ENCODE measurements at places on chromosomes 4 and X.

GRCh38 chr4:13910556-13910955, 283.0 kb upstream of the BOD1L1 start:
- H3K27ac ChIP-seq: no peak overlapping the region
- peaks cover 9% of the 10 kb centered on the region for H3K27me3 ChIP-seq
- H3K36me3 ChIP-seq: no peaks in the 10 kb centered on the region
- no peak overlapping the region for H3K4me3 ChIP-seq
- DNase-seq: no peak

GRCh38 chrX:104270916-104271512, 16.3 kb upstream of the ESX1 start:
- H3K27me3 ChIP-seq: no peaks in the 10 kb centered on the region
- no peak overlapping the region for H3K27ac ChIP-seq
- H3K36me3 ChIP-seq: no peaks in the 10 kb centered on the region
- DNase-seq: no peak
- peaks cover 7% of the 10 kb centered on the region for H3K4me1 ChIP-seq

DNA sequence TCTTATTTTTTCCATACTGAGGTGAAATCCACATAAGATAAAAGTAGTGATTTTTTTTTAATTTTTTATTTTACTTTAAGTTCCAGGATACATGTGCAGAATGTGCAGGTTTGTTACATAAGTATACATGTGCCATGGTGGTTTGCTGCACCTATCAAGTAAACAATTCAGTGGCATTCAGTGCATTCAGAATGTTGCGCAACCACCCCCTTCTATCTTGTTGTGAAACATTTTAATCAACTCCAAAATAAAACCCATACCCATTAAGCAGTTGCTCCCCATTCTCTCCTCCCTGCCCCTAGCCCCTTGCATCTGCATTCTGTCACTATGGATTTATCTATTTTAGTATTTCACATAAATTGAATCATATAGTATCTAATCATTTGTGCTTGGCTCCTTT, 121.2 kb downstream of the KLHL13 start:
- no peaks in the 10 kb centered on the region for H3K4me1 ChIP-seq
- DNase-seq: no peak
- no peaks in the 10 kb centered on the region for H3K36me3 ChIP-seq
- H3K4me3 ChIP-seq: no peak overlapping the region
- no peak overlapping the region for H3K27ac ChIP-seq
- H3K27me3 ChIP-seq: no peaks in the 10 kb centered on the region

DNA sequence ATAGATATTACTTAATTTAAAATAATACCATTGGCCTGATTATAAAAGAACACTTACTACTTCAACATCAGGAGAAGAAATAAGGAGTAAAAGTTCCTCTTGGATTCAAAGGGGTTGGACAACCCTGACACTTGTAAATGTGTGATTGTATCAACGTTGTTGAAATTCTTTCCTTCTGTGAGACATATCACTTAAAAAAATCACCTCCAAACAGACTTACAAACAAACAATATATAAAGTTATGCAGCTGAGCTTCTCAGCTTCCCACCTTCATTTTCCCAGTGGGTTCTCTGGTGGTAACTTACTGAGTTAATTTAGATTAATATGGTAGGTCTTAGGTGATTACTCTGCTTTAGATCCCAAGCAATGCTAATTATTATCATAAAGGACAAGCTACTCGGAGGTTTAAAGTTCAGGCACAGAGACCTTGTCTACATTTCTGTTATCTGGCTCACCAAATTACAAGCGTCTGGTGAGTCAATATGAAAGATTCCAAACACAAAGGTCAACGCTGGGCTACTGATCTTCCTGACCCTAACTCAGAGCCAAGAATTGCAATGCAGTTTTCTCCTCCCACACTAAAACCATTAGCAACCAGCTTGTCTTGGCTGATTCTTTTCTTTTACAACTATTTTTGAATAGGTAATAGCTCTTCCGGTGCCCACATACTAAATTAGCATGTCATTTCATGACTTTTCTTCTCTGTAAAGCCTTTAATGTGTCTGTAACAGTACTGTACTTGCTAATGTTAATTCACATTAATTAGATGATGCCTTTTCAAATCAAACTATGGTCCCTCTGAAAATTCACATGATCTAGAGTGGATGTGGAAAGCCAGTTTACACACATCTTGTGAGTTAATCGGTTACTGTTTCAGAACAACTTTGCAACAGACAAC, 157.6 kb downstream of the RASL11B start:
- H3K27ac ChIP-seq: no peak overlapping the region
- no peaks in the 10 kb centered on the region for H3K4me1 ChIP-seq
- DNase-seq: no peak
- no peak overlapping the region for H3K4me3 ChIP-seq
- no peaks in the 10 kb centered on the region for H3K27me3 ChIP-seq

DNA sequence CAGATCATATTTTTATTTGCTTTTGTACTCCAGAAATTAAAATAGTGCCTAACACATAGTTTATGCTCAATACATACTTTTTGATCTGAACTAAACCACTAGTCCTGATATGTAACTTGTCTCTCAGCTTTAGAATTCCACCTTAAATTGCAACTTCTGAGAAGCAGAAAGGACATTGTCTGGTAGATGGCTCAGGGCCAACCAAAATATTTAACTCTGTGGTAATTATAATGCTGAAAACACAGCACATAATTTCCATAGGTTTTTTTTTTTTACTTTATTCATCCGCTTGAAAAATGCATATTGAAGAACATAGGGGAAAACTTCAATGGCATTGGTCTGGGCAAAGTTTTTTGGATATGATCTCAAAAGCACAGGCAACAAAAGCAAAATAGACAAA, 59.3 kb downstream of the AREG start:
- peaks cover 23% of the 10 kb centered on the region for H3K27me3 ChIP-seq
- H3K36me3 ChIP-seq: peaks cover 2% of the 10 kb centered on the region
- no peak overlapping the region for H3K4me3 ChIP-seq
- no peaks in the 10 kb centered on the region for H3K4me1 ChIP-seq
- H3K27ac ChIP-seq: no peak overlapping the region

GRCh38 chr4:116881077-116881476, 204.3 kb downstream of the TRAM1L1 start:
- H3K4me3 ChIP-seq: no peak overlapping the region
- DNase-seq: no peak
- H3K36me3 ChIP-seq: no peaks in the 10 kb centered on the region
- no peaks in the 10 kb centered on the region for H3K27me3 ChIP-seq

- H3K4me1 ChIP-seq: peaks cover 33% of the 10 kb centered on the region
- no peak for DNase-seq
- no peaks in the 10 kb centered on the region for H3K36me3 ChIP-seq
- peak overlapping the region; percentile 39 for H3K4me3 ChIP-seq
- H3K27ac ChIP-seq: peak overlapping the region; percentile 14
- H3K27me3 ChIP-seq: no peaks in the 10 kb centered on the region
Measured at GRCh38 chrX:124223524-124223923, 108.9 kb upstream of the TEX13D start.

All from T-helper 17 cell (primary cell).